ENCODE measurements at places on chromosomes 4 and X.

DNA sequence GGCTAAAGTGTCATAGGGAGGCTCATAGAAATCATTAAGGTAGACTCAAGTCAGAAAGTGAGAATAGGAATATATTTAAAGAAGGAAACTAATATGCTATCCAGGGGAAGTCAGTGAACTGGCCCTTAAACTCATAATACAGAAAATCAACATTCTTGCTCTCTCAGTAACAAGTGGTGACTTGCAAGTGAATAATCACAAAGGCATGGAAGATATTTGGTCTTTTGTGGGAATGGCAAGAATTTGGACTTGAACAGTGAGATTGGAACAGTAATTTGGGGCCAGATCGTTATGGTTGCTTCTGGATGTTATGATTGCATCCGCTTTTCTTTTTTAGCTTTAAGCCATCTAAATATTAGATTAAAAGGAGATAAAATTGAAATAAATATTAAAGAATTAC is 103.8 kb downstream of the TBC1D19 start:
- DNase-seq = no peak

GRCh38 chrX:1401611-1402430 is 9.9 kb upstream of the SLC25A6 start:
- no peak for DNase-seq

DNA sequence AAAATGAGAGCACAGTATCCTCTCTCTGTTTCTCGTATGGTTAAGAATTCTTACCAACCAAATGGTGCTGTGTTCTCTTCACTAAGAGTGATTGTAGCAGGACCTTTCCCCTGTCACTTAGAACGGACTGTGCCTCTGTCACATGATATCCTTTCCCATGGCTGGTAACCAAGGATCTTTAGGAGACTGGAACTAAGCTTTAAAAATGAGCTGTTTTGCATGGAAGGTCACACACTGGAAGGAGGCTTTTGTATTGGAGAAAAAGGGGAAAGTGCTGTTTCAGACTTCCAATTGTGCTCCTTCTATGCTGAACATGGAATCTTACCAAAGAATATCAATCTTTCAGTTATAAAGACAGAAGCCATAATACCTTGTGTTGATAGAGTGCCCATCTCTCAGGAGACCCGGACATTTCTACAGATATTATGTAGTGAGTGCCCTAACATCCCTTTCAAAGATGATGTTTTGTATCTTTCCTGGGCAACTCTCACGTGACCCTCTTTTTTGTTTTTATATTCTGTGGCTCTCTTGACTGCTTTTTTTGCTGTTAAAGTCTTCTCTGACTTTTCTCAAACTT is 148.6 kb downstream of the SLC4A4 start:
- no peak for DNase-seq

DNA sequence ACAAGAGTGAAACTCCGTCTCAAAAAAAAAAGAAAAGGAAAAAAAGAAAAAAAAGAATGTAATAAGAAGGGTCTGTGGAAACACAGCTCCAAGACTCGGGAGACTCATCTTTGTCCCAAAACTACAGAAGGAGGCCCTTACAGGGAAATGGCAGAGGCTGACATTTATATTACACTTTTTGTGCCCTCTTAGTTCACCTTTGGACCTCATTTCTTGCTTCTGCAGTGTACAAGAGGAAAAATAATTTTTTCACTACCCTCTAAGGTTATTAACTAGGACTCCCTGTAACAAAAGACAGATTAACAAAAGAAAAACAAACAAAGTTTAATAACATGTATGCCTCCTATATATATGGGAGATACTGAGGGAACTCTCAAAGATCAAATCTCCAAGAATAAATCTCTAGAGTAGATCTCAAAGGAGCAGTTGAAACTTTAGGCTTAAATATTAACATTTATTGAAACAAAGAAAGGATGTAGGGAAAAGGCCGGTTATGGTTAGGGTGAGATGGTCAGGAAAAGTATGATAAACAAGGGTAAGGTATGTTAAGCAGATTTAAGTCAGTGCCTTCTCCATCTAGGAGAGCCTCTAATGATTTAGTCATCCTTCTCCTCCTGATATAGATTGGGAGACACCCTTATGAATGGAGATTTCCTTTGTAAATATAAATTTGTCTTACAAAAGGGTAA is 121.3 kb upstream of the JADE1 start:
- no peak for DNase-seq

DNA sequence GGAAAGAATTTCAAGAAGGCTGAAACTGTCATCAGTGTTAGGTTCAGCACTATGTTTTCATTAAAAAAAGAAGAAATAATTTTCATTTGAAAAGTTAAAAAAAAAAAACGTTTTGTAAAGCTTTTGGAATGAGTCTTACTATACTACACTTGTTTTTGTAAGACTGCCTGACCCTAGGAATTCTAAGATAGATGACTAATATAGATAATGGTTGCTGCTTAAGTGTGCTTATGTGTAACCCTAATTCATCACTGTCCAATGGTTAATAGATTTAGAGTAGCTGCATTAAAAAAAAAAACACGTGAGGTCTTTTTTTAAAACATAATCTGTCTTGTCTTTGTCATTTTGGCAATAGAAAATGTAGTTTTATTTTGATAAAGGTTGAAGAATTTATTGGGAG is 323.2 kb downstream of the IL1RAPL1 start:
- DNase-seq = no peak

Data from CD8-positive, alpha-beta T cell (primary cell).